ENCODE measurements at places on chromosomes 7 and 10.
A peak's percentile ranks its signal among the peaks of the same experiment; 100 is the strongest.

DNA sequence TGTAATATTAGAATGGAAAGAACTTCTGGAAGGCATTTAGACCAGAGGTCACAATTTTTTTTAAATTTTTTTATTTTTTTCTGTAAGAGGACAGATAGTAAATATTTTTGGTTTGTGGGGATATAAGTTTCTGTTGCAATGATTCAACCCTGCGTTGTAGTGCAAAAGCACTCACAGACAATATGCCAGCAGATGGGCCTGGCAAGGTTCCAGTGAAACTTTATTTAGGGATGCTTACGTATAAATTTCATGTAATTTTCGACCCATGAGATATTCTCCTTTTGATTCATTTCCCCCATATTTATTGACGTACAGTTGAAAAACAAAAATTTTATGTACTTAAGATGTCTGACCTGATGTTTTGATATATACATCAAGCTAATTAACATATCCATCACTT, 72.8 kb upstream of the NMT2 start:
- DNase-seq = no peak

DNA sequence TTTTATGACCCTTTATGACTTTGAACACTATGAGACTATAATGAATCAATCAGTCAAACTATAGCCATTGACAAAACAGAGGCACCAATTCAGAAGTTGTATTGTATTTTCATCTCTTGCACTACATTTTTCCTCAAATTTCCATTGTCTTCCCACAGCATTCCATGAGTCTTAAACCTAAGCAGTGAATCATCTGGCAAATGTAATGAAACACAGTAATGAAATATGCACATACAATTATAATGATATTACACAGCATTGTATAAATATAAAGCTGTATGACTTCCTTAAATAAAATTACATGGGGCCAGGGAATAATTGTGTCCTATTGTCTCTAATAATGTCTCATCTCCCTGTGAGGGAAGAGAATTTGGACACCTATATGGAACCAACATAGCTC, 45.0 kb downstream of the VWDE start:
- no peak for DNase-seq

- DNase-seq = no peak
These were observed 25.6 kb downstream of the VSTM4 start for GRCh38 chr10:49089557-49090188.

- no peak for DNase-seq
These were observed 253.1 kb upstream of the LYZL1 start for GRCh38 chr10:29035721-29036120.

- no peak for DNase-seq
These were observed 115.2 kb upstream of the FGFR2 start for GRCh38 chr10:121713486-121713885.

DNA sequence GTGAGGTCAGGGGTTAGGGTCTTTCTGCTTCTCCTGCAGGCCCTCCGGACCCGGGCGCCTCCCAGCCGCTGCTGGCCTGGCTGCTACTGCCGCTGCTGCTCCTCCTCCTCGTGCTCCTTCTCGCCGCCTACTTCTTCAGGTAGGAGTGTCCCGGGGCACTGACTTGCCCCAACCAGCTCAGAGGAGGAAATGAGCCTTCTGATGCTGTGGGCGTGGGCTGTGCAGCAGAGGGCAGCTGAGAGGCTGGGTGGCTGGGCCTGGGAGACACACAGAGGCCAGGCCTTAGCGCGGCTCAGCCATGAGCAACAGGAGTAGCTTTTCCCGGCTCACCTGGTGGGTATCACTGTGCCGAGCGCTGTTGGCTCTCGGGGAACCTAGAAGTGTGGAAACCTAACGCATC, 78.9 kb downstream of the MKI67 start:
- peak; percentile 30 for DNase-seq

DNA sequence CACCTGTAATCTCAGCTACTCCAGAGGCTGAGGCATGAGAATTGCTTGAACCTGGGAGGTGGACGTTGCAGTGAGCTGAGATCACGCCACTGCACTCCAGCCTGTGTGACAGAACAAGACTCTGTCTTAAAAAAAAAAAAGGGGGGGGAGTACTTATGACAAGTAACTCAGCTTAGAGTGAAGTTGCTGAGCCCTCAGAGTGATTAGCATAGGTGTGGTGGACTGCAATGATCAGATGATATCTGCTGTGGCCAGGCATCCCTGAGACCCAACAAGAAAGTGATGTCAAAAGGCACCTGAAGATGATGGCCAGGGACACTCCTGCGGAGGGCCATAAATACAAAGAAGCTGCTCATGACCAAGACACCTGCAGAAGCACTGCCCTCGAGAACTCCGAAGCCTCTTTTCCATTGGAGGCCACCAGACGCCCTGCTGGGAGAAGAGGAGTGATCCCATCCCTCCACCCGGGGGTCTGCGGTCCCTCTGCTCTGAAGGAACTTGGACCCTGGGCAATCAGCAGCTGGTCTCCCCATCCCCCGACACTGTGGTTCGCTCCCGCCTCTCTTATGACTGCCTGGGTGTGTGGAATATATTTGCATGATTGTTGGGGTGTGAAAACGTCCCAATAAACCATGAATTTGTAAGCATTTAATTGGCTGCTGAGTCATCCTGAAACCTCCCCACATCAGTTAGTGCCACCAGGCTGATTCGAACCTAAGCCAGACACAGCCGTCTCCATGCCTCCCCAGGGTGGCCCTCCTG, 46.0 kb downstream of the RASGEF1A start:
- no peak for DNase-seq

GRCh38 chr10:122350893-122351292, 23.6 kb upstream of the PLEKHA1 start:
- DNase-seq = no peak

DNA sequence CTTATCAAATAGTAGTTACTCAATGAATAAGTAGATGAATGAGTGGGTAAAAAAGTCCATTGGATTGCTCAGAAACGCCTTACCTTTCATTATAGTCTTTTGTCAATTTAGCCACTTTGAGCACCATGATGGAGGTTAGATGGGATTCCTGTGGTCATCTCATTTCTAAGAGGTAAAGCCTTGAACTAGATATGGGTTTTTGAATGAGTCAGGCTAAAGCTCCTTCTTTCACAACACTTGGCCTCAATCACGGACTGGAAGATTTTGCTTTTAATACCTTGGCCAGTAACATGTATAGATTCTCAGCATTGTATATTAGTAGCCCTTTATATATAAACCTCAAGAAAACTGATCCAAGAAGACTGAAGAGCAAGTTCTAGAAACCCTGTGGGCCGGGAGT, 99.7 kb upstream of the CCDC6 start:
- no peak for DNase-seq

GRCh38 chr10:71984809-71985388, 20.7 kb downstream of the CHST3 start:
- DNase-seq = no peak

DNA sequence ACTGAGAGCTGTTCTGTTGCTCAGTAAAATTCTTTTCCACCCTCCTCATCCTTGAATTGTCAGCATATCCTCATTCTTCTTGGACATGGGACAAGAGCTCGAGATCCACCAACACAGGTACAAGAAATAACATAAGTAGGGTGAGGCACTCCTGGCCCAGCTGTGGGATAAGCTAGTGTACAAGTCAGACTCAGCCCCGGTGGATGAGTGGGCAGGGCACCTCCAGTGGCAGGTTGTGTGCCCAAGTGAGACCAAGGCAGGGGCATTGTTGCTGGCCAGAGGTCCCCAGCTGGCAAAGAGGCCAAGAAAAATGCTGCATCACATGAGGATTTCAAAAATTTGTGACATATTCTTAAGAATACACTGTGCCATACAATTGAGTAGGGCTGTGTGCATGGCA, 402.0 kb upstream of the ZWINT start:
- DNase-seq = no peak

- no peak for DNase-seq
These were observed 71.5 kb downstream of the ZNF92 start for GRCh38 chr7:65444899-65445823.

DNA sequence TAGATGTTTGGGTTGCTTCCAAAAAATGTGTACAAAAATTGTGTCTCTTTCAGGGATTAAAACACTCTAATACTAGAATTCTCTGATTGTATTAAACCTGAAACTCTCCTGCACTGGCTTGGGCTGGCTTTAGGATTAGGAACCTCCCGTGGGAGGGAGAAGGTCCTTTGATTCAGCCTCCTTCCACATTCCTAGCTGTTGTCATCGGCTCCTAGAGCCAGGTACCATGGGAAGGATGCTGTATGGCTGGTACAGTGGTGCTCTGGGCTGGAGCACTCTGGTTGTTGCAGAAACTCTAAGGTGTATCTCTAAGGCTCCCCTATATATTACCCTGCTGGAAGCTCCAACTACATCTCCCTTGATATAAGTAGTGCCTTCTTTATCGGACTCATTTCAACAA, 245.2 kb upstream of the FOXK1 start:
- DNase-seq = no peak

- DNase-seq = no peak
These were observed 50.6 kb upstream of the SMNDC1 start for GRCh38 chr10:110355141-110355831.
